Hippocampal formation (tissue), 2 donors: ENCODE measurements at places on chromosomes 4 and X.

DNA sequence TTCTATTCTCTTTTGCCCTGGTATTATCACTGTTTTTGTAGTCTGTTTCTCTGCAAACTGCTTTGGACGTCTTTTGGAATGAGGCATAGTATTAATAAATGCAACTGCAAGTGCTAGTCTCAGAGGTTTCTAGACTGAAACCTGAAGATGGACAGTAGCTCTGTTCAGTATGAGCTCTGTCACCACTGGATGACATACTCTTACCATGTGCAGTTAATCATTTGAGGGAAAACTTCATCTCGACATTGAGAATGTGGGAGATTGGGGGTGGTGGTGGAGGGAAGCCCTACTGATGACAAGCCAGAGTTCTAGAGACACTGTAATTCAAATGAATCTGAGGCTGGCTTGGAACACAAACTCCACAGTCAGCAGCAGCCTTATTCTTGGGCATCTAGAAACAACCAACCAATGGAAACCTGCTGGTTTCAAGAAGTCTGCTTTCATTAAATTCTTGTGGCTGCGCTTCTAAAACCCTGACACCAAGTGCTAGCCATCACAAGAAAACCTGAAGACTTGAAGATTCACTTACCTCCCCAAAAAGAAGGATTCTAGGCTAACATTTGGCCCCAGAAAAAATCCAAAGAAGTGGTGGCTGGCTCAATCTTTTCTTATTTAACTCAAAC is 161.7 kb downstream of the RASL11B start:
- no peak for DNase-seq

DNA sequence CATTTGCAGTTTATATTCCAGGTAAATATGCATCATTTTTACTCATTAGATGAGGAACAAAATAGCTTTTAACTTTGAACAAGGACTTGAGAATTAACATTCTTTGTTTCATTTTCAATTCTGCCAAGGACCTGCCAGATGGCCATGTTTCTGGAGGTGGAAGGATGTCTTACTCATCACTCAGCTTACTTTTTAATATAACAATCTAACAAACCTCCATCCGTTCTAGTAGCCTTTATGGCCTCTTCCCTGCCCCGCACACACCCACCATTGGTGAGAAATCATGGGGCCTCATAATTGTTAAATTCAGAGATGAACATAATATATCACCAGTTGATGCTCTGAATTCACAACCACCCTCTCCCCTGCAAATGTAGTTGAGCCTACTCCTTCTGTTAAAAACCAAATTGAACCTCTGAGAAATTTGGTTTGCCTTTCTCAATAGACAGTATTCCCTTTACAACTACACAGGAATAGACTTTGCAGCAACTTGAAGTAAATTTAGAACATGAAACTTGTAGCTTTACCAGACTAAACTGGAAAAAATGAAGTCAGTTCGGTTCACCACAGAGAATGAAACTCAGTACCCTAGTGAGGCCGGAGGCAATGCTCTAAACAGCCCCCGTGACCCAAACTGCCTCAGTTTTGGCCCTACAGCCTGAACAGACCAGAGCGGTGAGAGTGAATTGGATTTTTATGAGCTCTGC is 50.1 kb upstream of the ACSL4 start:
- DNase-seq, result no peak

- DNase-seq, result no peak
Observed at GRCh38 chr4:950136-951020, 18.1 kb downstream of the TMEM175 start.

- no peak for DNase-seq
Observed at GRCh38 chrX:153414856-153415510, 3.7 kb downstream of the ZFP92 start.

GRCh38 chrX:346034-346813 is 27.6 kb upstream of the GTPBP6 start:
- DNase-seq, result no peak

- no peak for DNase-seq
Observed at GRCh38 chrX:30190426-30190825, 24.9 kb upstream of the MAGEB2 start.

- no peak for DNase-seq
Observed at GRCh38 chr4:119132306-119132705, 3.3 kb upstream of the MYOZ2 start.
